ENCODE measurements at places on chromosomes 7 and 10.

DNA sequence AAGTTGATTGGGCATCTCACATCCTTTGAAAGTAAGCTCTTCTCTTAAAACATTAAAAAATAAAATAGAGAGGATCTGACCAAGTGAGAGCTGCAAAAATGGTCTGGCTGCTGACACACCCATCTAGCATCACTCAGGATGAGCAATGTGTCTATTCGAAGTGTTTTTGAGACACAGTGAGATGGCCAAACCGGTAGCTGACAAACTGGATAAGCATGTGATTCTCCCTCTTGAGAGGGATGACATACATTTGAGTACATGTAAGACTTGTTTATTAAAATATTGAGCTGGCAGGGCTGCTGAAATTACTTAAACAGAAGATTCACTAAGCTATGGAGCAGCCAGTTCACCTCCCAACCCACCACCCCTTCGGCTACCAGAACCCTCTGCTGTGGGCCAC is 333.9 kb downstream of the ADRA2A start:
- DNase-seq: no peak

DNA sequence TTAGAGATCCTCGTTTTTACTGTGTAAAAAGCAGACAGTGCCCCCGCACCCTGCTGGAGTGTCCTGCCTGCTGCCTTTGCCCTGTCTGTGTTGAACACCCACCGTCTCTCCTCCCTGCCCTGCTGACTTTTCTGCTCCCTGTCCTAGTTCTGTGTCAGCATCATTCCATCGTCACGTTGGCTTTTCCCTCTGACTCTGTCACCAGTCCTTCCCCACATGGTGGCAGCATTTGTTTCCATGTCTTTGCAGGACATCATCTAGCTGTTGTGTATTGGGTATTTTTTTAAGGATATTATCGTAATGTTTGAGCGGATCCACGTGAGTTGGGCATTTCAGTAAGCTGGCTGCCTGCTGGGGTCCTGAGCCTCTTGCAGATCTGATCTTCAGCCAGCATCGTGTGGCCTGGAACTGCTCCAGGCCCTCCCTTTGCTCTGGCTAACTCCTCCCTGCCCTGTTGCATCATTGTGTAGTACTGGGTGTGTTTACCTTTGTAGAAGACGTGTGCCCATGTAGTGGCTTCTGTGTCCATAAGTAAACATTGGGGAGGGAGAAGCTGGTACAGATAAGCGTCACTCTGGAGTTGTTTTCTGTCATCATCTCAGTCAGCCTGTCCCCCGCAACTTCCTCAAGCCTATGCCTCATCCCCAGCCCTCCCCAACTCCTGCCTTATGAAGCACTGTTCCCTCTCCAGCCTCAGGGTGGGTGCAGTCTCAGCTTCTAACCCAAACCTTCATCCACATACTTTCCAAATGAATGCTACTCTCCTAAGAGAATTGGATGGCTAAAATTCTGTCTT is 44.3 kb downstream of the TRRAP start:
- no peak for DNase-seq

DNA sequence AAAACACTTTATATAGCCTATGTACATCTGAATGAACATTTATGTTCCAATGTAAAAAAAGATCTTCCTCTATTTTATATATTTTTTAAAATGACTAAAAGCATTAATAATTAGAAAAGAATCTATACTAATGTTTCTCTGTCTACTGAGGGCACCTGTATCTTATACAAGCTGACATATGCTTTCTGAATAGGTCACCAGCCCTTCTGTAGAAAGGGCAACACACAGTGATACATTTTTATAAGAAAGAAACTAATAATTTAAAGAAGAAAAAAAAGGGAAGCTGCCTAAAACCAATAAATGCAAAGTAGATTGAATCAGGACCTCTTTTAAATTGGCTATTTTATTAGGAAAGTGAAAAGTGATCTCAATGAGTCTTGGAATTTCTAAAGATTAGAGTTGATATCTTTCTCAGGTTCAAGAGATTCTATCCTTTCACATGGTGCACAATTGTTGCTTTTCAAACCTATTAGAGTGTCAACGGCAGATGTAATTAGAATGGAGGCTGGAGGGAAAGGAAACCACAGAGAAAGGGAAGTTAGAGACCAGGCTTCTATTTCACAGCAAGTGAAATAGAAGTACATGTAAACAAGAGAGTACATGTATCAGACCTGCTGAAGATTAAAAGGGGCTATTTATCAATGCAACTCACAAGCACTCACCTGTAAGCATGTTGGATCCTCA is 6.3 kb downstream of the MTPN start:
- DNase-seq: no peak

- no peak for DNase-seq
Measured at GRCh38 chr7:26005683-26006410, 146.2 kb upstream of the NFE2L3 start.

GRCh38 chr7:130490311-130490791 is 1.5 kb upstream of the MEST start:
- DNase-seq: no peak

DNA sequence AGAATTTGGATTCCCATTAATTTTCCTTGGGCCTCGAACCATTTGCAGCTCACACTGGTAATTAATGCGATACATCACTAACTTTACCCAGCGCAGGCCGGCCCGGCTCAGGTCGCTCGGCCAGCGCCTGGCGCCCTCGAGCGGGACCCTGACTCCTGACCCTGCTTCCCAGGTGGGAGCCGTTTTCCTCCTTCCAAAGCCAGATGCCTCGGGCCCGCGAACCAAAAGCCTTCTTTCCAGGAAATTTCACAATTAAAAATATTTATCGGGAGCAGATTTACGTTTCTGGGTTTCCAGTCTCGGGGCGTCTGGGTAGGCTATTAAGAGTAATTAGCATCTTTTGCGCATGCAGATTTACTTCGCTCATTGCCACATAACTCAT is 12.2 kb downstream of the LBX1 start:
- DNase-seq: no peak

DNA sequence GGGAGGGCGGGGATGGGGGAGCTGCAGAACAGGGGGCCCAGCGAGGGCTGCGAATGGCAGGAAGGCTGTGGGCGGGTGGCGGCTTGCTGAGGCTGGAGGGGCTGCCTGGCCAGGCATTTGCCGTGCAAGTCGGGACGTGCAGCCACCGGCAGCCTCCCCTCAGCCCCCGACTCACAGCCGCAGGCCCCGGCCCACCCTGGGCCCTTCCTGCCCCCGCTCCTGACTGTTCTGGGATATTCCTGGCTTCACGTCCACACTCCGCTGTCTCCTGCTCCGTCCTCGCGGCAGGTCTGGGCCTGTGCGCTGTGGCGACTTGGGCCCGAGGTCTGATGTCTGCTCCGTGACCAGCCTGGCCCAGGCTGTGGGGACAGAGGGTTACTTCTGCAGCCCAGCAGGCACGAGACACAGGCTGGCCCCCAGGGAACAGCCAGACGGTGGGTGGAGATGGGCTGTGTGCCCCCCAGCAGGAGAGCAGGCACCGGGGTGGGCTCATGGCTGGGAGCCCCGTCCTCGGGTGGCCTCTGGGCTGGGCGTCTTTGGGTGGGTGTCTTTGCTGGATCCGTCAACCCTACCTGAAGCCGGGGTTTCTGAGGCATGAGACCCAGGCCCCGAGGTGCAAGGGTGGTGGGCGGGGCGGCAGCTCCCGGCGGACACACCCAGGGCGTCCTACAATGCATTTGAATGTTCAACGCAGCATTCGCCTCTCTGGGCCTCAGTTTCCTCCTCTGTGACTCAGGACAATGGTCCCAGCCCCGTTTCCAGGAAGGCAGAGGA is 86.5 kb downstream of the FOXL3 start:
- no peak for DNase-seq

- no peak for DNase-seq
Measured at GRCh38 chr7:151566897-151567320, 47.2 kb upstream of the RHEB start.

DNA sequence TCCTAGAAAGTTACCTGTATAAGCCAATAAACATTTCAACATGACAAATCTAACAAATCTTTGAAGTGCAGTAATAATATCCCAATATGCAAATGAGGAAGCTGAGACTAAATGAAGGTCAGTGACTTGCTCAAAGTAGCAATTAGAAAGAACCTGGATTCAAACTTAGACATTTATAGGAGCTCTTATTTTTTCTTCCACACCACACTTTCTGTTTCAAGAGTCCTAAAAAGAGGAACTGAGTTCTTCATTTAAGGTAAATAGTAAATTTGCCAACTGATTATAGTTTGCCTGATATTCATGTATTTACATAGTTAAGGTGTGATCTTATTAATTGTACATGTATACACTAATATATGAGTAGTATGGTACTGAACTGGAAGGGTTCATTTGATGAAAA is 44.0 kb downstream of the KLHDC10 start:
- no peak for DNase-seq

DNA sequence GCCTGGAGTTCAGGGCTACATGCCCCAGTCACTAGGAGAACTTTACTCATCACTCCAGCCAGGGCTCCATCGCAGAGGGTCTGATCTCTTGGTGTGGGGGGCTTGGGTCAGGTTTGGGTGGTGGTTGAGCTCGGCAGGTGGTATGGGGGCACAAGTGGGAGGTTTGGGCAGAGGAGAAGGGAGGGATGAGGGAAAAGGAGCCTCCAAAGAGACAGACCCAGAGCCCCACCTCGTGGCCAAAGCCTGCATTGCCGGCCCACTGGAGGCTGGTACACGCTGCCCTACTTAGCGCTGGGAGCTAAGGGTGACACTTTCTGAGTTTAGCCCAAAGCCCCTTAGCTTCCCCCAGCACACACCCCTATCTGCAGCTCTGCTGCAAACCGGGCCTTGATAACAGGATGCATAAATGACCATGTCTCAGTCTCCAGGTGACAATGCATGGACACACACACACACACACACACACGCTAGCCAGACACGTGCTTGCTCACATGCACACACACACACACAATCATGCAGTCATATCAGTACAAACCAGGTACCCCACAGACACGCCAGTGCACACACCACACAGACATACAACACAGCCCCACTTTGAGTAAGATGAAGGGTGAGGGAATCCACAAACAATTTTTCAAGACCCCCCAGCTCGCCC is 14.7 kb downstream of the LZTS2 start:
- DNase-seq: no peak

DNA sequence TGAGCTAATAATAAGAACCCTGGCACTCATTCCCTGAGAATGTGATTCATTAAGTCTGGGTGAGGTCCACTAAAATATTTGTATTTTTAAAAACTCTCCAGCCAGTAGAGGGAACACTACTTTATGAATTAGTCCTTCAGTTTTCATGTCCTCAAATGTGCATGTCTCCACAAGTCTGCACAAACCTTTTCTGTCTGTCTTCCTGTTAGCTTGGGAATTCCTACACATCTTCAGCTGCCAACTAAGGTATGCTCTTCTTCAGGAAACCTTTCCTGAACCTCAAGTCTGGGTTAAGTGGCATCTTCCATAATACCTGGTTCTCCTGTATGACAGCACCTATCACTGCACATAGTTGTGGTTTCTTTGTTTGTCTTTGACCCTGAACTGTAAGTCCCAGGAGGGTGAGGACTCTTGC is 119.6 kb upstream of the MKX start:
- DNase-seq: peak; percentile 7

DNA sequence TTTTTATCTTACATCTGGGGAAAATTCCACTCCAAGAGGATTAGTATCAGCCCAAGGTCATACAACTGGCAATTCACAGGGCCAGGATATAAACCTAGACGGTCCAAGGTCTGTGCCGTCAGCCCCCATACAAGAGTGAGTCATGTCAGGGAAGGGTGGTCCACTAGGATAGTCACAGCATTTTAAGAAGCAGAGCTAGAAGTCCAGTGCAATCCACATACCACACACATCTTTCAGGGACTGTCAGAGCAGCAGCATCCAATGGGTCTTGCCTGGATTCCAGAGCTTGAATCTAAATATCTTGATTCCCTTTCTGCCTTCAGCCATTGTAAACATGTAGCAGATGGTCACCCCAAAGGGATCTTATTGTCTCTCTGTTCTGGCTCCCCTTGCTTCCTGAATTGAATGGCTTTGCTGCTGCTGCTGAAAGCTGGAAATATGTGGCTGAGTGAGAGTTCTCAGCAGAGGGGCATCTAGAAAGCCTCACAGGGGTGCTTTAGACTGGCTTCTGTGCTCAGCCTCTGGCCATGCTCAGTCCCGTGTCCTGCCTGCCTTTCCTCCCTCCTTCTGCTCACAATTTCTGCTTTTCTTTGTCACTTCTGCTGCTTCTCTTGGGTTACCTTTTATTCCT is 9.9 kb upstream of the OR6V1 start:
- no peak for DNase-seq

DNA sequence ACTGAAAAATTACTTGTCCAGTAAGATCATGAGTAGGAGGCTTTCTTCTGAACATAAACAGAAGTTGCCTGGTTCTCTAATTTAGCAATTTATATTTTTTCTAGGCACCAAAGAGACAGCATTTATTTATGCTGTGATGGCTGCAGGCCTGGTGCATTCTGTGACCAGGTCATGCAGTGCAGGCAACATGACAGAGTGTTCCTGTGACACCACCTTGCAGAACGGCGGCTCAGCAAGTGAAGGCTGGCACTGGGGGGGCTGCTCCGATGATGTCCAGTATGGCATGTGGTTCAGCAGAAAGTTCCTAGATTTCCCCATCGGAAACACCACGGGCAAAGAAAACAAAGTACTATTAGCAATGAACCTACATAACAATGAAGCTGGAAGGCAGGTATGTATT is 2.8 kb downstream of the WNT16 start:
- DNase-seq: no peak

DNA sequence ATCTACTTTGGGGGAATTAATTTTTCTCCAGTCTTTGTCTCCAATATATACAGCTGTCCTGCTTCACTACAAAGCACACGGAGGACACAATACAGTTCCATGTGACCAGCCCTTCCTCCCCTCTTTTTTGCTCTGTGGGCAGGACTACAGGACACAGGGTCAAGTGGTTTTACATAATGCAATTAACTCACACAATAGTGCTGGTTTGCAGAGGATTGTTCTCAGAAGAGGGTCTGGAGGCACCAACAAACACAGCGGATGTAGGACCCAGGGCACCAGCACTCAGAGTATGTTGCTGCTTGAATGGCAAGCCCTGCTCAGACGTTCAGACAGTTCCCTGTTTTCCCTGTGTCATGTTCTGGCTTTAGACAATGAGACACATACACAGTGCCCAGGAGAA is 52.0 kb upstream of the NPTX2 start:
- no peak for DNase-seq

DNA sequence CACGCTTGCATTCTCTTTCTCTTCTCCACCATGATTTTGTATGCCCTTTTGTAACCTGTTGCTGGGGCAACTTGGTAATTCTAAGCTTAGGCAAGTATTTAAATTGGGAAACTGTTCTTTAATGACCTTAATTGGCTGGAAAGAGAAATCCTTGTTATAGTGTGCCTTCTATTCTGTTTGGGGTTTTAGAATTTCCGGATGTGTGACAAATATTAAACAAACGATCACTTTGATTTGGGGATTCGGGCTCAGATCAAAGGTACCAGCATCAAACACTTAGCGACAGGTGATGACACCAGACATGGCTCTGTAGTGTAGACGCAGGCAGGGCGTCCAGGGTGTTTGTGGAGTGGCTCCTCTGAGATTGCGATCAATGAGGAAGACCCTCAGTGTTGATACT is 55.0 kb downstream of the RAB11FIP2 start:
- DNase-seq: no peak

DNA sequence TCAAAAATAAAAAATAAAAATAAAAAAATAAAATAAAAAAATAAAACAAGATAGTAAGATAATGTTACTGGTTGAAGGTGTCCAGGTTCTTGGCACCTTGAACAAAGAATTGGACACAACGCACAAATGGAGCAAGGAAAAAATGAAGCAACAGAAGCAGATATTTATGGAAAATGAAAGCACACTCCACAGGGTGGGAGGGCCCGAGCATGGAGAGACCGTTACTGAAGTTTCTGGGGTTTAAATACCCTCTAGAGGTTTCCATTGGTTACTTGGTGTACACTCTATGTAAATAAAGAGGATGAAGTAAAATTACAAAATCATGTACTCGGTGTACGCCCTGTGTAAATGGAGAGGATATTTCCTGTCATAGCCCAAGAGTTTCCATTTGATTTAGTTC is 15.7 kb upstream of the PFKP start:
- DNase-seq: no peak
